Stimulated activated CD4-positive, alpha-beta T cell treated with anti-CD3 and anti-CD28 coated beads, Interleukin-15, amount 100 ng/mL, for 24 hours (primary cell): ENCODE measurements at places on chromosomes 16 and 17.

- DNase-seq = peak; percentile 55
These were observed 4.2 kb downstream of the RPL13 start for GRCh38 chr16:89564476-89565255.

- DNase-seq = no peak
These were observed 68.7 kb downstream of the N4BP1 start for GRCh38 chr16:48541108-48541786.

DNA sequence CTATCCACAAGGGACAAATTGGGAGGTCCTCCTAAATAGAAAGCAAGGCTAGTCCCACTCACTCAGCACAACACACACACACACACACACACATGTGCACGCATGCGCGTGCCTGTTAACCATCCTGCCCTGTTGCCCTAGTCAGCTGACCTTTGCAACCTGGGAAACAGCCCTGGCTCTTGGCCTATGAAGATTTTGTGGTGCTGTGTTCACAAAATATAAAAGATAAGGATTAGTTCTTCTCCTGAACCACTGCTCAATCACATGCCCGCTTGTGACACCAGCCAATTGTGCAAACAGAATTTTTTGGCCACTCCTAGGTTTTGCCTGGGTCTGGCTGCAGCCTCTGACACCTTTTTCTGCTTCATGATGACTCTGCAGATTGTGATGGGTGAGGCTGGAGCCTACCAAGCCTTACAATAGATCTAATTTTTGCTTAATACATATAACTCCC is 3.3 kb upstream of the CES1 start:
- no peak for DNase-seq

GRCh38 chr17:57294629-57295501 is 38.5 kb downstream of the MSI2 start:
- DNase-seq = peak; percentile 34

- no peak for DNase-seq
These were observed 538 bp upstream of the CCNF start for GRCh38 chr16:2428784-2429033.

DNA sequence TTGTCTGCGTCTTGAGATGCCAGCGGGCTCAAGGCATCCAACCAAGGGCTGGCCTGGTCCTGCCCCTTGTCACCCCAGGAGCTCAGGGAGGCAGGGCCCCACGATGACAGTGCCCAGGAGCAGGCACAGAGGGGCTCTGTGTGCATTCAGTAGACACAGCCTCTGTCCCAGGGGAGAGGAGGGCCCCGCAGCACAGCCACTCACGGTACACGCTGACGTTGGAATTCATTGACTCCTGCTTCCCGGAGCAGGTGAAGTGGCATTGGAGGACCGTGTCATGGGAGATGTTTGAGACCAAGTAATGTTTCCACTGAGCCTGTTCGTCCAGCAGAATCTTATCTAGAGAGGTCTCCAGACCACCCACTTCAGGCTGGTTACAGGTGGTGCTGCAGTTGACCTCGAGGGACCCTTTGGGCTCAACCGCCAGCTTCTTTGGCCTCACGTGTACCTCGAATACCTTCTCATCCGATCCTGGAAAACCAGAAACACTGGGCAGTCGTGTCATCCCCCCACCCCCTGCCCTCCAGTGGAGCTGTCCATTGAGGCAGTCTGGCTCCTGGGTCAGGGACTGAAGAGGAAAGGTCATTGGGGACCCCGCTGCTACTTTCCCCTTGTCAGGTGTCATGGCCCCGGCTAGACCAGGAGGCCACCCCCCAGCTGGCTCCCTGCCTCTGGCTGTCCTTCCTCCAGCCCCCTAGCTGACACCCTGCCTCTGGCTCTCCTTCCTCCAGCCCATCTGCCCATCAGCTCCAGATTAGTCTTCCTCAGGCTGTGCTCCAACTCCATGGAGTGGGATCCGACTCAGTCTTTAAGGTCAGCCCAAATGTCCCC is 7.0 kb downstream of the PRR29 start:
- DNase-seq = no peak

DNA sequence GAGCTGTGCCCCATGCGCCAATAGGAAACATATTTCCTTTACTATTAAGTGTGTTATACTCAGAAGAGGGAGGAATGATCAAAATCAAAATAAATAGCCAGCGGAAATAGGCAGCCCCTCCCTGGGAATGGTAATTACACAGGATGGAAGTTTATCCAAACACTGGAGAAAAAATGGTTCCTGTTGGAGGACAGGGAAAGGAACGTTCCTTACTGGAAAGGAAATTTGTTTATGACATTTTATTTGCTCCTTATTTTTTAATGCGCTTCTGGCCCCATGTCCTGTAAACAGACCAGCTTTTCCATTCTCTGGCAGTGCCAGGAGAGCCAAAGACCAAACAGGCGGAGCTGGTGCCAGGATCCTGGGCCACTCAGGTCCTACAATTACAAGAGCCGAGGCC is 273.7 kb downstream of the SOX9 start:
- no peak for DNase-seq

- no peak for DNase-seq
These were observed 902 bp downstream of the DLX4 start for GRCh38 chr17:49969795-49970389.

DNA sequence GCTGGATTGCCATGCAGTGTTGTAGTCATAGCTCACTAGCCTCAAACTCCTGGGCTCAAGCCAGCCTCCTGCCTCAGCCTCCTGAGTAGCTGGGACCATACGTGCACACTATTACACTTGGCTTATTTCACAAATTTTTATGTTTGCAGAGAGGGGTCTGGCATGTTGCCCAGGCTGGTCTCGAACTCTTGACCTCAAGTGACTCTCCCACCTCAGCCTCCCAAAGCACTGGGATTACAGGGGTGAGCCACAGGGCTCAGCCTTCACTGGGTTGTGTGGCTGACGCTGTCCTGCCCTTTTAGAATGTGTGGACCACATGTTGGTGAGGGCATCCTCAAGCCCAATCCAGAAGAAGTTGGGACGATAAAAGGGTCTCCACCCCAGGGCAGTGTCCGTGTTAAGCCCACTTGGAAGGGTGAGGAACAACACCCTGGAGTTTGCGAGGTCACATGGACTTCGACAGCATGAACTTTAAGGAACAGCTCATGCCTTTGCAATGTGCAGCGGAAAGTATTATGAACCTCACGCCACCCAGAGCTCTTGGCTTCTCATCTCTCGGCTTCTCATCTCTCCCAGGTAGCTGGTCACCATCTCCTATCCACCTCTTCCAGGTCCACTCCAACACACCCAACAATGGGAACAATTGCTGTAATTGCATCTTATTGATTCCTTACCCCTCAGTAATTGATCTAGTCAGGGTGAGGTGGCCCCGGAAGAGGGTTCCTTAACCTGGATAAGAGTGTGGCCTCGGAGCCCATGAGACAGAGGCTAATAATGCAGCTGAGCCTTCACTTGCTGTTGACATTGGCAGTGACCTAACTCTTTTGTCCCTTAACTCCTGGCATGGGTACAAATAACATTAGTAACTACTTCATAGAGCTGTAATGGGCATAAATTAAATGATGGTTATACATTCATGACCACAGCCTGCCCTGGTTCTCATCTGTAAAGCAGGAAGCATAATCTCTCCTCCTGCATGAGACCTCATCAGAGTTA is 6.7 kb downstream of the FOXL1 start:
- no peak for DNase-seq

- no peak for DNase-seq
These were observed 10.1 kb upstream of the SLC25A39 start for GRCh38 chr17:44334727-44335126.

DNA sequence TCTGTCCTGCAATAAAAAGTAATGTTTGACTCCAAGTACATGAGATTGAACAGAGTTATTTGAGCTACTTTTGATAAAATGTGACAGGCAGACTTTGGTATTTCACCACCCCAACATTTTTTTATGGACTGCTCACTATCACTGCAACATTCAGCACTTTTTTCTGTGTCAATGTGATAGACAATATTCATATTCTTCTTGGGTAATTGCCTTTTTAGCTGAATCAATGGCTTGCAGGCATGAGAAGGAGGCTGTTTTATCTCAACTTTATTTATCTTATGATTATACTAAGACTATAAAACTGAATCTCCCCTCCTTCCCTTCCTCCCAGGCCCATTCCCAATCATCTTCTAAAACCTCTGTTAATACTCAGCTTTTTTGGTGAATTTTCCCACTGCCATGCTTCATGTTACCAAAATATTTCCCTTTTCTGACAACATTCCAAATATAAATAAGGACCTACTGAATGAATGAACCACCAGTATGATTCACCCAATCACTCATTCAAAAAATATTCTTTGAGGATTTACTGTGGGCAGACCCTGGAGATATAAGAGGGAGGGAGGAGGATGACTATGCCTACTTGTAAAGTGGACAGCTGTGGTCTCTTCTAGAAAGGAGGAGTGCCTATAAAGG is 67.6 kb downstream of the CDH13 start:
- DNase-seq = no peak

DNA sequence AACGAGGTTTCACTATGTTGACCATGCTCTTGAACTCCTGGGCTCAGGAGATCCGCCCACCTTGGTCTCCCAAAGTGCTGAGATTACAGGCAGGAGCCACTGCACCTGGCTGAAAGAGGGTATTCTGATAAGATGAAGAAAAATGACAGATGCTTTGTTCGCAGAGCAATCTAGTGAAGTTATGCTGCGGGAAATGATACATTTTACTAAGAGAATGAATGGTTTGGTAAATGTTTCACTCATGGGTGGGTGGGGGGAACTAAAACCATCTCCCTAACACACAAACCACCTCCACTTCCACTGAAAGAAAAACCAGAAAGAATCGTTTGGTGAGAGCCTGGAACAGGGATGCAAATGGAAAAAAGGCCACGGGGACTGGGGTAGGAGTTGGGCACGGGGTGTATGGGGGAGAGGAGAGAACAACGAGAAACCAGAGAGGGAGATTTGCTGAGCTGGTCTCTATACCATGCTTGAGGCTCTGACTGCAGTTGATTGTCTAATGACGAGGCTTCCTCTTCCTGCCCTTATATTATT is 19.0 kb upstream of the XYLT2 start:
- DNase-seq = no peak

- no peak for DNase-seq
These were observed 77.4 kb upstream of the SMURF2 start for GRCh38 chr17:64739316-64740058.

GRCh38 chr16:283033-283805 is at the start of gene PDIA2:
Gene PDIA2, plus strand, starts transcription at chr16:283164. Its CDS starts 6 bp downstream, at chr16:283170.
- DNase-seq = no peak

GRCh38 chr17:64488301-64488700 is 8.6 kb downstream of the POLG2 start:
- DNase-seq = no peak

GRCh38 chr17:77425791-77426641 is 285.2 kb downstream of the SEC14L1 start:
- peak; percentile 52 for DNase-seq

- DNase-seq = no peak
These were observed 992 bp downstream of the GP2 start for GRCh38 chr16:20326321-20326720.

GRCh38 chr16:24535827-24536226 is 3.5 kb upstream of the RBBP6 start:
- DNase-seq = no peak

DNA sequence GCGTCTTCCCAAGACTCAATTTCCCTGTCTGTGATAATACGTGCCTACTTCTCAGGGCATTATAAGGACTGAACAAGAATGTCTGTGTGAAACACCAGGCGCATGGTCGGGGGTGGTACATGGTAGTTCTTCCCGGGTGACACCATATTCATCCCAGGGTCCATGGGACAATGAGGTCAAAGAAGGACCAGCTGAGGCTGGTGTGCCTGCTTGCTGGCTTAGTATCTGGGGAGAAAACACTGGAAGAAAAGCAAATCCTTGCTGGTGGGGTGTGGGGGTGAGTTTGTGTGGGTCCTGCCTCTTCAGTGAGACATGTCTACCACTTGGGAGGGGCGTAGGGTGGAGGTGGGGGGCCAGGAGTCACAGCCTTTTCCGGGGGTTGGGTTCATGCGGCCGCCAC is 174.2 kb downstream of the RAB11FIP4 start:
- DNase-seq = no peak

GRCh38 chr17:66417300-66417719 is 114.9 kb downstream of the PRKCA start:
- no peak for DNase-seq

DNA sequence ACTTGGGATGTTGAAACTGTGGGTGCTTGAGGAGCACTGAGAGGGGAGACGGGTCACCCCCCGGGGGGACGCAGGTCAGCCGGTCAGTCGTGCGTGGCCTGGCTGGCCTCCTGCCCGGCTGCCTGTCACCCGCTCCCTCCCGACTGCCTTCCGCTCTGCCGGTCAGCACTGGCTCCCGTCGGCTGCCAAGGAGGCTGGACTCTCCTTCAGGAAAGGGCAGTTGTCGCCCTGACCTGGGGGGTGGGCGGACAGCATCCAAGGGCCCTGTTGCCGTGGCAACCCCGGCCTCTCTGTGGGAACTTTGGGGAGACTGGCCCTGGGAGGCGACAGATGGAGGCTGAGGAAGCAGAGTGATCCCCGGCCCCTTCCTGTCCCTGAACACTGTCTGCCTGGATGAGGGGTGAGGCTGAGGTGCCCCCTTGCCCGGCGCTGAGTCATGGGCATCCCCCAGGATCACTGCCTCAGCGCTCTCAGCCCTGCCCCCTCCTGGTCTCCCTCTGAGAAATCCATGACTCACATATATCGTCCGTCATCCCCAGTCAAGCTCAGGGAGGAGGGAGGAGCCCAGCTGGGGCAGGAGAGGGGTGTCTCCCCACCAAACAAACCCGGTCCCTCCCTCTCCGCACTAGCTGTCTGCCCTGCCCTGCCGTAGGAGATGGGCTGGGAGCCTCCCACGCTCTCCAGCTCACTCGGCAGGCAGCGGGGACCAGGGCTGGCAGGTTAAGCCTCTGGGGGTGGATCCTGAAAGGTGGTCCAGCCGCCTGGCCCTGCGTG is at the start of gene ADGRG1:
Gene ADGRG1 (plus strand): TSS at position 623 of the 774 bp plus-strand sequence. CDS start 21,658 bp downstream, outside the sequence.
- peak; percentile 75 for DNase-seq

DNA sequence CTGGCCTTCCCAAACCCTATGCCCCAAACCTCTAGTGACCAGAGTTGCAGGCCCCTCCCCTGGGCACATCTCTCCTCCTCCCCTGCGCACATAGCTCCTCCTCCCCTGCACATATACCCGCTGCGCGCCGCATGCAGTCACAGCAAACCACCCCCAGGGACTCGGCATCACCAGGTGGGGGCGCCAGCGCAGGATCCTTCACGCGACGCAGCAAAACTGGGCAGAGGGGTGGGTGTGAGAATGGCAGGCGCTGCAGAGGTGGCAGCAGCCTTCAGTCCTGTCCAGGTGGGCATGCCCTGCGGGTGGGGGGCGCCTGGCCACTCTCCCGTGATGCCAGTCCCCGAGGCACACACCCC is 5.6 kb downstream of the CORO6 start:
- DNase-seq = peak; percentile 97
